ENCODE measurements at places on chromosomes 2 and 18. TPM values are rescaled to one million over a fixed set of nuclear protein-coding genes. Genes with fewer than 3 reads are reported as not detected.

DNA sequence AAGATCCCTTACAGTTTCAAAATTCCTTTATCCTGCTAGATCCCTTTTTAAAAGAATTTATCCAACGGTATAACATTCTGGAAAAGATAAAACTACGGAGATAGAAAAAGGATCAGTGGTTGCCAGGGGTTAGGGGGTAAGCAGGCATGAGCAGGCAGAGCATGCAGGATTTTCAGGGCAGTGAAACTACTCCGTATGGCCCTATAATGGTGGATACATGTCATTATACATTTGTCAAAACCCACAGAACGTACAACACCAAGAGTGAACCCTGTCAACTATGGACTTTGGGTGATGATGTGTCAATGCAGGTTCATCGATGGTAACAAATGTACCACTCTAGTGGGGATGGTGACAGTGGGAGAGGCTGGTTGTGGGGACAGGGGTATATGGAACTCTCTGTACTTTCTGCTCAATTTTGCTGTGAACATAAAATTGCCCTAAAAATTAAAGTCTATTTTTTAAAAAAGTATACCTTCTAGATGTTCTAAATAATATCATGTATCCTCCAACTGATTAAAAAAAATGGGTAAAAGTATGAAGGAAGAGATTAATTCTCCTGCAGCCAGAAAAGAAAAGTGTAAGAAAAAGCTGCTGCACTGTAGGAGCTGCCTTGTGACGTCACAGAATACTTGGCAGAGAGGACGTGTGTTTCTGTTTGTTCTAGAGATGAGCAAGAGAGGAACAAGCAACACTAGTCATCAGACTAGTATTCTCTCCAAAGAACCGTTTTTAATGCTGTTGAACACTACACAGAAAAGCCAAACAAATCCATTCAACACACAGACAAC lies 23.6 kb downstream of the ANKRD44 start:
- DNase-seq, result peak; percentile 83

GRCh38 chr2:47223980-47224379 lies 68.9 kb upstream of the STPG4 start:
- peak; percentile 67 for DNase-seq

Gene CD207
- total RNA-seq, result not detected

Gene UGT1A5
- total RNA-seq, result not detected

DNA sequence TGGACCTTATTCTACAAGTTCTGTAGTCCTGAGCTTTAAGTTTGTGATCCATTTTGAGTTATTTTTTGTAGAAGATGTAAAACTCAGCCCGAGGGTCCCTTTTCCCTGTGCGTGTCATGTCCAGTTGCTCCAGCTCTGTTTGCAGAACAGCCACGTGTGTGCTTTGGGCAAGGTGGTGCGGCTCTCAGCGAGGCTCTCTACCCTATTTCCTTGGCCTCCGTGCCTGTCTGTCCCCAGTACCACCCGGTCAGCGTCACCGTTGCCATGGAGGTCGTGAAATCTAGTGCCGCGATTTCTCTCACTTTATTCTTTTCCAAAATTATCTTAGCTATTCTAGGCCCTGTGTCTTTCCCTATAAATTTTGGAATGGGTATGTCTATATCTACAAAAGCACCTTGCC lies 141.0 kb upstream of the CTDP1 start:
- no peak for DNase-seq

DNA sequence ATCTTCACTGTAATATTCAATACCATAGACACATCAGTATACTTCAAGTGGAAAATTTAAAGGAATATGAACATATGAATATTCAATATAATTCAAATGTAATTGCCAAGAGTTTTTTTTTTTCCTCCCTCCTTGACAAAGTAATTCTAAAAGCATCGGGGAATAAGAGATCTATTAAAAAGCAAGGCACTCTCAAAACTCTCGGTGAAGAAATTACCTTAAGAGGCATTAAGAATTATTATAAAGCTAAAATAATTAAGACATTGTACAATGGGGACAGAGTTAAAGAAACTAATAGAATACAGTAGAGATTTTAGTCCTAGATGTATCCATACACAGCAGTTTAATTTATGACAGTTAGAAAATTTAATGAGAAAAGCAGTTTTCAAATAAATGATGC lies 390.0 kb upstream of the SLC8A1 start:
- no peak for DNase-seq

GRCh38 chr18:46406539-46406932 lies 250.5 kb downstream of the LOXHD1 start:
- DNase-seq, result no peak

Gene AQP12A
- not detected for total RNA-seq

Gene CXCR1
- not detected for total RNA-seq

DNA sequence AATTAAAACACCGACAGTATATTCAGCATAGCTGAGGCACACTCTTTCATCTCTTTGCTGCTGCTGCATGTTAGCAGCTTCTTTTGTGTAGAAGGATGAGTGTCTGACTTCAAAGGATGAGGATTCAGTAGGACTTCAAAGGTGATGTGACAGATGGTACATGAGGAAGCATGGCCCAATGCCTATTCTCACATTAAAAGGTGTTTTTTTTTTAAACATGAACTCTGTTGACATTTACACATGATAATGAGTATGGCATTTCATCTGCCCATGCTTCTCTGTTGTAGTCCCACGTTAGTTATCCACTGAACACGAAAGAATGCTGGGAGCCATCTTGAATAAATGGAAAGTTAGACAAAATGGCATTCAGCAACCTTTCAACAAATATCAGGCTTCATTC lies 1950.8 kb upstream of the PIK3C3 start:
- DNase-seq, result no peak

DNA sequence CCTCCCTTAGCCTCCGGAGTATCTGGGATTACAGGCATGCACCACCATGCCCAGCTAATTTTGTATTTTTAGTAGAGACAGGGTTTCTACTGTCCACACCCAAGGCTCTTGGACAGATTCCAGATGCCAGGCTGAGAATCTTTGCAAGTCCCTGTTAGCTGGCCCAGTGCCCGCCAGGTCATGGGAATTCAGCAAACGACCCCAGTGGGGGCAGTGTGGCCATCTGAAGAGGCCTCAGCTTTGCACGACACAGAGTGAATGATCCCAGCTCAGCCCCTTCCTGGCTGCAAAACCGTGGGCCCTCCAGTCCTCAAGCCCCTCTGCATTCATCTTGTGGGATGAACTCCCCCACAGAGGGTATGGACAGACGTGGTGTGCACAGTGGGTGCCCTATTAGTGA lies 179.5 kb upstream of the ID2 start:
- no peak for DNase-seq

Gene AGFG1
- 56.1 TPM for total RNA-seq

GRCh38 chr18:58605027-58606020 lies 23.6 kb downstream of the ALPK2 start:
- peak; percentile 57 for DNase-seq

DNA sequence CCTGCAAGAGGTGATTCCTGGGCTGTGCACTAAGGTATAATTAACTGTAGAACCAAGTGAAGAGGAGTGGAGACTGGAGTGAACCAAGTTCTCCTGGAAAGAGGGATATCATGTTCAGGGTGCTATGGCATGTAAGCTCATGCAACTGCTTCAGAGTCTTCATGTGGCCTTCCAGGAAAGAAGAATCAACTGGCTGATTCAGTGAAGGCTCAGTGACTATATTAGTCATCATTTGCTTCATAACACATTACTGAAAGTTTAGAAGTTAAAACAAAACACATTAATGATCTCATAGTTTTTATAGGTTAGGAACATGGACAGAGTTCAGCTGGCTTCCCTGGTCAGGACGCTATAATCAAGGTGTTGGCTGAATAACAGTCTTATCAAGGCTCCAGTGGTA lies 1200.8 kb upstream of the GYPC start:
- no peak for DNase-seq

Gene FAM161A
- 2.2 TPM for total RNA-seq

Gene INHA
- total RNA-seq, result 0.43 TPM

GRCh38 chr2:171491292-171491691 lies 31.0 kb upstream of the CYBRD1 start:
- no peak for DNase-seq

- DNase-seq, result no peak
Measured at GRCh38 chr2:160309585-160309984, 109.5 kb upstream of the ITGB6 start.

Gene CCDC74B
- 4.3 TPM for total RNA-seq

GRCh38 chr18:70243131-70243929 lies 37.8 kb upstream of the RTTN start:
- no peak for DNase-seq

GRCh38 chr2:65700720-65701119 lies 268.3 kb upstream of the SPRED2 start:
- DNase-seq, result no peak

DNA sequence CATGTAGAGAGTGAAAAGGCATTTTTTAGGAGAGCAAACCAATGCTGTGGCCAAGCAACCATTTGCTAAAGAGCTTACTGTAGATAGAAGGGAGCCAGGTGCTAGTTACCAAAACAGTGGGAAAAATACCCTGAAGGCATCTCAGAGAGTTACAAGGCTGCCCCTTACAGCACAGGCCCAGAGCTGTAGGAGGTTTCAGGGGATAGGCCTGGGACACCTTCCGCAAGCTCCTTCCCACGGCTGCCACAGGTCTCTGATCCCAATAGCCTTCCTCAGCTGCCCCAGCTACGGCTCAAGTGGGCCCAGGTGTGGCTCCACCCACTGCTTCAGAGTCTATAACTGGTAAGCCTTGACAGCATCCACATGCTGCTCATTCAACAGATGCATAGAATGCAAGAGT lies 18.2 kb upstream of the PPM1B start:
- DNase-seq, result no peak

Gene NOL4
- not detected for total RNA-seq

DNA sequence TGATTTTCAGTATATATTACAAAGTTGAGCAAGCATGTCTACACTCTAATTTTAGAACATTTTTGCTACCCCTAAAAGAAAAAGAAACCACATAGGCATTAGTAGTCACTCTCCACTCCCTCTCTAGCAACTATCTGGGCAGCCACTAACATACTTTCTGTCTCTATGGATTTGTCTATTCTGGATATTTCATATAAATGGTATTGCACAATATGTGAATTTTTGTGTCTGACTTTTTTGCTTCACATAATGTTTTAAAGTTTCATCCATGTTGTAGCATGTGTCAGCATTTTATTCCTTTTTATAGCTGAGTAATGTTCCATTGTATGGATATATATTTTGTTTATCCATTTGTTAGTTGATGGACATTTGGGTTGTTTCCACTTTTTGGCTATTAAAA lies 232.5 kb upstream of the CTAGE1 start:
- no peak for DNase-seq

GRCh38 chr2:85768713-85769112 lies 14.9 kb downstream of the ATOH8 start:
- DNase-seq, result peak; percentile 79

- peak; percentile 94 for DNase-seq
Measured at GRCh38 chr2:219289537-219290361, 10.6 kb downstream of the DNAJB2 start.

- DNase-seq, result peak; percentile 20
Measured at GRCh38 chr2:45816272-45816671, 164.8 kb downstream of the PRKCE start.

DNA sequence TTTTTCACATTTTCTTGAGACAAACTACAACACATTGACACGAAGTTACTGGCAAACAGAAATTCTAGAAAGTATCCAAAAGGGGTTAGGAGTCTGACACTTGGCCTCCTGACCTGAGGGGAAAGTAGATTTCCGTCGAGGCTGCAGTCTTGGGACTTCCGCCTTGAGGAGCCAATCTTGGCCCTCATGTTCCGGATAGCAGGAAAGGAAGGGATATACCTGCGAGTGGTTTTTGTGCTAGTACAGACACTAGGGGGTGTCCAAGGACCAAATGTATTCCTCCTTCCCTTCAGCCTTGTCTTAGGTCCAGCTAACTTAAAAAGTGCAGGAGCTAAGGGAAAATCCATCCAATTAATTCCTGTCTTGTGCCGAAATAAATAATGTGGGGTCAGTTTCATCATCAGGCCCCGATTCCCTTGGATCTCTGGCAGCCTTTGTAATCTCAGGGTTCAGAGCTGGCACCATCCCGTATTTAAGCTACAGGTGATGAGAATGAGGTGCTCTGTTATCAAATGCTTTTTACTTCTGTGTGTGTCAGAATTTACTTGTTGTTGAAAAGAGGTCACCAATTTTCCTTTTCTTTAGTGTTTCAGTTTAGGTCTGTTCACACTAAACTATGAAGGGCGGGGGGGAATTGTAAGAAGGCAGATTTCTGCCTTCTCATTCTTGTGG lies 330.2 kb upstream of the FANCL start:
- peak; percentile 72 for DNase-seq

GRCh38 chr18:39675368-39675767 lies 2109.8 kb upstream of the CELF4 start:
- DNase-seq, result peak; percentile 79

GRCh38 chr2:3376821-3377220 lies 797 bp downstream of the EIPR1 start:
- no peak for DNase-seq

GRCh38 chr2:99656994-99657393 lies 167.2 kb upstream of the REV1 start:
- DNase-seq, result no peak

Gene CROCC2
- total RNA-seq, result not detected

DNA sequence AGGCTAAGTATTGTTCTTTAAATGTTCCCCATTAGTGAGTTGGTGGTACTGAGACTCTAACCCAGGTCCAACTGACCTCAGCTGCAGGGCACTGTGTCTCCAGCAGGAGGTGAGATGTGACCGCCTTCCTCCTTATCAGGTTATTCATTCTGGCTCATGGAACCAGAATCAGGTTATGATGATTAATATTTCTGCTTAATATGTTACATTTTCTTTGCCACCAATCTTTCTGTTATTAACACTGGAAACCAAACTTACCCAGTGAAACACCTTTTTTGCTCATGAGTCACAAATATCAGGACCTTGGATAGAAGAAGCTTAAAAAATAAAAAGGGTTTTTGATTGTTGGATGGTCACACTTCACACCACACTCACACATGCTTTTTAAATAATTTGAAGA lies 85.4 kb downstream of the DPP4 start:
- no peak for DNase-seq

Gene SPP2
- total RNA-seq, result not detected

DNA sequence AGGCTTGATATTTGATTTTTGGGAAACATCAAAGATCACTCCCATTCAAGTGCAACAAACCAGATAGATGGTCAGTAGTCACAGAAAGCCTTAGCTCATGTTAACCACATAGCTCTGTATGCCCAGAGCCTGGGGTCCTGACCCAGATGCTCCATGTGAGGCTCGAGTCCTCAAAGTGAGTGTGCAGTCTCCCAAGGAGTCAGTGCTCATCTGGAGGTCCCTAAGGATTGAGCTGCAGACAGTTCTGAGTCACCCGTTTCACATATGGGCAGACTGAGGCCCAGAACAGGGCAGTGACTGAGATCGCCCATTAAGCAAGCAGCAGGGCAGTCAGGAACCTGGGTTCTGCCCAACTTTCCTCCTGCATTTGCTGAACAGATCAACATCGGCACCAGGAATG lies 9.2 kb downstream of the TMEM37 start:
- DNase-seq, result no peak

- no peak for DNase-seq
Measured at GRCh38 chr2:148978026-148978685, 60.3 kb upstream of the LYPD6B start.

- DNase-seq, result peak; percentile 28
Measured at GRCh38 chr18:21663578-21663977, 41.0 kb downstream of the ABHD3 start.

- DNase-seq, result no peak
Measured at GRCh38 chr2:11257964-11258363, 86.5 kb downstream of the ROCK2 start.

Data from fibroblast of villous mesenchyme (primary cell).